Smooth muscle cell of the coronary artery (primary cell): ENCODE measurements at places on chromosomes 11 and 22. TPM values are rescaled to one million over a fixed set of nuclear protein-coding genes. Genes with fewer than 3 reads are reported as not detected.

TRIM51 gene
- total RNA-seq = not detected in 2 replicates

SCGB2A2 gene
- total RNA-seq = not detected in 2 replicates

MPPED2 gene
- total RNA-seq = not detected in 2 replicates

KCNQ1OT1 gene
- 2.1 and 2.5 TPM in 2 replicates for total RNA-seq

GLYAT gene
- not detected in 2 replicates for total RNA-seq

C1QTNF5 gene
- total RNA-seq = 10.6 and 11.6 TPM in 2 replicates

C11orf52 gene
- 0.23 and 0.38 TPM in 2 replicates for total RNA-seq

SCARF2 gene
- total RNA-seq = 15.8 and 21.0 TPM in 2 replicates

LRRC56 gene
- 0.23 TPM in 2 replicates for total RNA-seq

C11orf91 gene
- not detected in 2 replicates for total RNA-seq

TRIOBP gene
- 90.2 and 131 TPM in 2 replicates for total RNA-seq

PRG2 gene
- 0.08 and 0.23 TPM in 2 replicates for total RNA-seq

MIAT gene
- 0.94 and 1.2 TPM in 2 replicates for total RNA-seq

TCN1 gene
- total RNA-seq = not detected in 2 replicates

OR5A1 gene
- not detected in 2 replicates for total RNA-seq

SYNGR1 gene
- total RNA-seq = 17.3 and 23.6 TPM in 2 replicates

FAT3 gene
- total RNA-seq = 0.08 and 20.6 TPM in 2 replicates

MUC2 gene
- total RNA-seq = not detected in 2 replicates

GRIA4 gene
- not detected in 2 replicates for total RNA-seq

AGBL2 gene
- 0.15 and 0.70 TPM in 2 replicates for total RNA-seq

ADM2 gene
- total RNA-seq = 1.2 and 1.6 TPM in 2 replicates

KRTAP5-8 gene
- total RNA-seq = not detected in 2 replicates

APOBEC3F gene
- total RNA-seq = 5.3 and 8.1 TPM in 2 replicates

OR1S1 gene
- not detected in 2 replicates for total RNA-seq

OTOG gene
- not detected in 2 replicates for total RNA-seq

MGAT3 gene
- total RNA-seq = 0.12 and 0.23 TPM in 2 replicates

WT1 gene
- total RNA-seq = 0.15 and 2.8 TPM in 2 replicates

RBMXL2 gene
- 0.08 TPM in 1 of 2 replicates, not detected in the other for total RNA-seq

DDI1 gene
- total RNA-seq = not detected in 2 replicates

SNX32 gene
- 1.1 and 4.3 TPM in 2 replicates for total RNA-seq

MAJIN gene
- not detected in 2 replicates for total RNA-seq

C11orf86 gene
- total RNA-seq = not detected in 2 replicates

MMP8 gene
- total RNA-seq = not detected in 2 replicates

APOL6 gene
- 8.5 and 26.2 TPM in 2 replicates for total RNA-seq

CD3E gene
- total RNA-seq = not detected in 2 replicates

FERMT3 gene
- total RNA-seq = 8.0 and 10.7 TPM in 2 replicates

GP1BB gene
- total RNA-seq = 5.3 TPM in 1 of 2 replicates, not detected in the other

VSIG10L2 gene
- total RNA-seq = not detected in 2 replicates

CAPN5 gene
- 14.7 and 17.9 TPM in 2 replicates for total RNA-seq

TANGO2 gene
- total RNA-seq = 50.6 and 65.3 TPM in 2 replicates
